ENCODE measurements at places on chromosomes 13 and 19.

DNA sequence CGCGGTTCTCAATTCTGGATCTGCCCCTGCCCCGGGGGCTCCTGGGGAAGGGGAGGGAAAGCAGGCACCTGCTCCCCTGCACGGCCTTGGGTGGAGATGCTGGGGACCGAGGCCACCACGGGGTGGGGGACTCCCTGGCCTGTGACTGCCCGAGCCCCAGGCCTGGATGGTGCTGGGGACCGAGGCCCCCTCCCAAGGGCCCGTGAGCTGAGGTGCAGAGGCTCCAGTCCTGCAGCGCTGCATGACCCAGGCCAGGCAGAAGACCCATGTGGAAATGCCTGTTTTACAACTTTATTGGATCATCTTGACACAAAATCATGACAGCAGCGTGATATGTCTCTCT lies 4.0 kb downstream of the IZUMO4 start:
- no peak for DNase-seq

DNA sequence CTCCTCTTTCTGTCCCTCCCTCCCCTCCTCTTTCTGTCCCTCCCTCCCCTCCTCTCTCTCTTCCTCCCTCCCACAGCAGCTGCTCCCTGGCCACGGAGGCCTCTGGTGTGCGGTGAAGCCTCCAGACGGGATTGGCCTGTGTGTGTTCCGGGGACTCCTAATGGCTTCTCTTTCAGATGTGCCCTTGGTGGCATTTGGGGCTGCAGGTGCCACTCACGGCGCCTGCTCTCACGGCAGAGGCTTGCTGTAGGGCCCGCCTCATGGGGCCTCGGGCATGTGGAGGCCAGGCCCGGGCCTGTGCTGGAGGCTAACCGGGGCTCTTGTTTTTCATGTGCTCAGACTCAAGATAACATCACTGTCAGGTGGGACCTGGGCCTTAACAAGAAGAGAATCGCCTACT lies 20.9 kb downstream of the UPF1 start:
- DNase-seq = no peak

- DNase-seq = no peak
Observed at GRCh38 chr13:97515643-97516042, 81.7 kb downstream of the RAP2A start.

- DNase-seq = no peak
Observed at GRCh38 chr19:51124729-51125128, at the start of gene SIGLEC9. TSS of gene SIGLEC9 (plus strand) at chr19:51124906. CDS start at chr19:51124975, 69 bp downstream.

GRCh38 chr19:41225238-41226052 lies 6.4 kb downstream of the AXL start:
- DNase-seq = no peak

DNA sequence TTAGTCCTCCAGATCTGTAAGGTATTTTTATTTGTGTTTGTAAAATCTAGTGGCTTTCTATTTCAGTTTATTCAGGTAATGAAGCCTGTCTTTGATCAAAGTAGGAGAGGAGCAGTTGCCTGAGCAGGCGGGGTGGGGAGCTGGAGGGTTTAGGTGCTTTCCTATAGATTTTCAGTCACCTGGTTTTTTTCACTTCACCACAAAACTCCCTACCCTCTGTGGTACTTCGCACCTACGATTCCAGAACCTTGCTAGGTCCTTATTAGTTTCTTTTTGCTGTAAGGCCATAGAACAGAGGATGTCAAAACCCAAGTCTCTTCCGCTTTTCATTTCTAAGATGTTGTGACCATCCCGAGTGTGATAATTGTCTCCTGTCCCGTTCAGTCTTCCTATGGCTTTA lies 26.6 kb downstream of the SLAIN1 start:
- no peak for DNase-seq

DNA sequence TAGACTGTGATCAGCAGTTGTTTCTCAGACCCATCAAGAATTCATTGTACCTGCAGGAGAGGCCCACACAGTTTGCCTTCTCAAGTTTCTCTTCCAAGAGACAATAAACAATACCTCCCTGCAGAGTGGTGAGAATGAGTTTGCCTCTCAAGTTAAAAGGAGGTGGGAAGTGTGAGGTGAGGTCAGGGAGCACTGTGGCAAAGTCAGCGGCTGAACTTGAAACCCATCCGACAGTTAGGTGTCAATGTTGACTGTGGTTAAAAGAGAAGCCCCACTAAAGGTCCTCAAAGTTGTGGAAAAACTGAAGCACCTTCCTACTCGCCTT lies 72.9 kb upstream of the TSC22D1 start:
- no peak for DNase-seq

DNA sequence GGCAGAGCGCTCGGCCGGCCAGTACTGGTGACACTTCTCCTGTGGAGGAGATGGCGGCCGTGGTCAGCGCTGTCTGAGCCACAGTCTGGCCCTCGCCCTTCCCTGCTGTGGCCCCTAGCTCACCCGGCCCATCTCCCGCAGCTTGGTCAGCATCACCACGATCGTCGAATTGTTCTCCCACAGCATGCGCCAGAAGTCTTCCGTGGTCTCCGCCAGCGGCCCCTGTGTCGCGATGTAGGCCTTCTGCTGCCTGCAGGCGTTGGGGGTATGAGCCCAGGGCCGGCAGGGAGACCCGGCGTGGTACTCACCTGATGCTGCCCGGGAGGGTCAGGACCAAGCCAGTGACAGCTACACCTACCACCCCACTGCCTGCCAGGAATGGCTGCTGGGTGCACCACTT lies 130.1 kb downstream of the PTPRS start:
- no peak for DNase-seq

GRCh38 chr13:45718063-45718462 lies 15.9 kb downstream of the CBY2 start:
- no peak for DNase-seq

- no peak for DNase-seq
Observed at GRCh38 chr19:13122275-13122878, 4.3 kb downstream of the NACC1 start.

DNA sequence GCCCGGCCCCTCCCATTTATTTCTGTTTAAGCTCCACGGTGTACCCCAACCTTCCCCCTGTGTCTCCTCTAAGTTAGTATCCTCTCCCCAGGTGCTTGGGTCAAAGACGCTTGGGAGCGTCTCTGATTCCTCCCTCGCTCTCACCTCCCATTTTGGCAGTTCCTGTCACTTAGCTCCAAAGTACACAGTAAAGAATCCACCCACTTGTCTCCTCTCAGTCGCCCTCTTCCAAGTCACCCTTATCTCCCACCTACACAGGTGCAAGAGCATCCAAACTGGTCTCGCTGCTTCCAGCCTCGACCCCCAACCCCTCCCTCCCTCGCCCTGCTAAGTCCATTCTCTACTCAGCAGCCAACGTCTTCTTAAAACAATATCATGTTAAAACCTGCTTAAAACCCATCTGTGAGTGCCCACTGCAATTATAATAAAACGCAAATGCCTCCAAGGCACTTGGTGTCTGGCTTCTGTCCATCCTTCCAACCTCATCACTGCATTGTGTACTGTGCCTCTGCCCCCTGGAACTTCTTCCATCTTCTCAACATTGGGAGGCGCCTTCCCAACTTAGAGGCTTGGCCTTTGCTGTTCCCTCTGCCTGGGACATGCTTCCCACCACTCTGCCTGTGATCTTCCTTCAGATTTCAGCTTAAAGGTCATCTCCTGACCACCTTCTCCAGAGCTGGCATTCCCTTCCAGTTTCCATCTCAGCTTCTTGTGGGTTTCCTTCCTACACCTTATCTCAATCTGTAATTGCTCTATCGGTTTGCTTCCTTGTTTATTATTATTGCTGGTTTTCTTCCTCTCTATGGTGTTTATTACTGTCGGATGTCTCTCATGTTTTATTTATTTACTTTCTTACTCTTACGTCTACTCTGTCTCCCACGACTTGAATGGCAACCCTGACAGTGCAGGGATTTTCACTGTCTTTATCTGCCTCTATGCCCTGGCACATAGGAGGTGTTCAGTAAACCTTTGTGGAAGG lies 9.5 kb upstream of the KLK14 start:
- DNase-seq = no peak

- DNase-seq = peak; percentile 80
Observed at GRCh38 chr19:18291590-18292461, 10.4 kb upstream of the JUND start.

DNA sequence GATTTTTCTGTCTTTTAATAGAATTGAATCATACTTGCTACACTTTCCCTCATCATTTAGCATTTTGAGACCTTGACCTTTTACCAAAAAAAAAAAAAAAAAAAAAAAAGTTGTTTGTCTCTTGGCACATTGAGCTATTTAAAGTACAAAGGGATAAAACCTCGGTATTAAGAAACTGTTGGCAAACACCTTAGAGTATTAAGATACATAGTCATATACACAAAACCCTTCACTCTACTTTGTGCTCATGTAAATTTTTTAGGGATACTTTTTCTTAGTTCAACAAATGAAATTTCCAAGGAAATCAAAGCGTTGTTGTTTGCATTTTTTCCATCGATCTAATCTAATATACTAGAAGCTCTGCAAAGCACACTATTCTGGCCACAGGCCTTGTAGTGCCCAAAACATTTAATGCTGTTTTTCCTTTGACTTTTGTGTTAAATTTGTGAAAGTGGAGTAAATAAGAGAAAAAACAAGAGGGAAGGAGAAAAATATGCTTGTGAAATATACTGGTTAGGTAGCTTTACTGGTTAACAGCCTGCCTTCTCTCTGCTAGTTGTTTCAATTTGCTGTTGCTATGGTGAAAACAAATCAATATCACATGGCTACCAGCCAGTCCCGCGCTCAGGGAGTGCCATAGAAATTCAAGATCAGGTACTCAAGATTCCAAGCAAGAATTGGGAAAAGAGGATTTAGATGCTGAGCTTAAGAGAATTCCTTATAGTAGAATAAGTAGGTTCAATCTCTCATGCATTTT lies 2.6 kb downstream of the MBNL2 start:
- peak; percentile 29 for DNase-seq

DNA sequence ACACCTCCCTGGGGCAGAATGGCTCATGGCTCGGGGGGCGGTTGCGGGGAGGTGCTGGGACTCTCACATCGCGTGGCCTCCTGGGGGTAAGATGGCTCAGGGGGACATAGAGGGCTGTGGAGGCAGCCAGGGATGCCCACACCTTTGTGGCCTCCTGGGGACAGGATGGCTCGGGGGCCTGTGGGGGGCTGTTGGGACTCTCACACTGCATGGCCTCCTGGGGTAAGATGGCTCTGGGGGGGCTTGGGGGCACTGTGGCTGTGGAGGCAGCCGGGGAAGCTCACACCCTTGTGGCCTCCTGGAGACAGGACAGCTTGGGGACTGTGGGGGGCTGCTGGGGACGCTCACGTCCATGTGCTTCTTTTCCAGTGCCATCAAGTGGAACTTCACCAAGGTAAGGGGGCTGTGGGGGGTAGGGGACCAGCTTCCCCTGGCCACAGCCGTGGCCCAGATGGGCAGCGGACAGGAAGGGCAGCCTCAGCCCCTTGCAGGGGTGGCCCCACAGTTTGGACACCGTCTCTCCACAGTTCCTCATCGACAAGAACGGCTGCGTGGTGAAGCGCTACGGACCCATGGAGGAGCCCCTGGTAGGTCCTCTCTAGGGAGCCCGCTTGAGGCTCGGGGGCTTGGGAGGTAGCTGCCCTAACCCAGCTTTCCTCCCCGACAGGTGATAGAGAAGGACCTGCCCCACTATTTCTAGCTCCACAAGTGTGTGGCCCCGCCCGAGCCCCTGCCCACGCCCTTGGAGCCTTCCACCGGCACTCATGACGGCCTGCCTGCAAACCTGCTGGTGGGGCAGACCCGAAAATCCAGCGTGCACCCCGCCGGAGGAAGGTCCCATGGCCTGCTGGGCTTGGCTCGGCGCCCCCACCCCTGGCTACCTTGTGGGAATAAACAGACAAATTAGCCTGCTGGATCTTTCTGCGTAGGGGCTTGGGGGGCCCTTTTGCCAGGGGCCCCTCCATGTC lies 2.4 kb downstream of the GPX4 start:
- DNase-seq = no peak

DNA sequence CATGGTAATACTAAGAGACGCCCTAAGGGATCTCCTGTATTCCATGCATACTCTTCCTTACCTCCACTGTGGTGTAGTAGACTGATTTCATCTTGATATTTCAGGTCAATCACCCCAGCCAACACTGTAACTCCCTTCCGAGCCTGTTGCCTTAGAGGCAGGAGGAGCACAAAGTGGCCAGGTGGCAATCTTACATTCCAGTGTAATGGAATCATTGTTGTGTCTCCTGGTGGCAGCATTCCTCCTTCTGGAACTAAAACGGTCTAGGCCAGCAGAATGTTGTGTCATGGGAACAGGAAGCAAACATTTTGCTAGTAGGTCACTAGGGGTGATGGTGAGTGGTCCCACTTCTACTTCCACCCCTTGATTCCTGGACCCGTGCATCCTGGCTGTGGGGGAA lies 405.7 kb upstream of the SLC10A2 start:
- DNase-seq = no peak

All from NCI-H1436 (cell line).